ENCODE measurements at places on chromosomes 12 and 14.

DNA sequence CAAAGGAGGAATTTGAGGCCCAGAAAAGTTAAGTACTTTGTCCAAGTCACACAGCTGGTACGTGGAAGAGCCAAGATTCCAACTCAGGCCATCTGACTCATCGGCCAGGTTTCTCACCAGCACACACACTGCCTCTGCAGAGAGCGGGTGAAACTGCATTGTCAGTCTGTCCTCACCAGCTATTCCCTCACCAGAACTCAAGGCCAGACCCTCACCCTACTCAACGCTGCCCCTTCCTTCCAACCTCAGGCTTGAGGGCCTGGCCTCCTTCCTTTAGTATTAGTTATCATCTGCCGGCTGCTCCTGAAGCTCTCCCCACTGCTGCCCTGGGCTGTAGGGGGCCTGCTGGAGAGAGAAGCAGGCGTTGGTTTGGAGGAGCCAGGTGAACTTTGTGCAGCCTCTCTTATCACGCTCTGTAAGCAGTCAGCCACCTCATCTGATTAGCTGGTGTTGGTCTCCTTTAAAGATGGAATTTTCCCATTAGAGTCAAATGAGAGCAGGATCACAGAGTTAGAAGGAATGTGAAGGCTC is 16.6 kb upstream of the PLEK2 start:
- DNase-seq, result no peak

DNA sequence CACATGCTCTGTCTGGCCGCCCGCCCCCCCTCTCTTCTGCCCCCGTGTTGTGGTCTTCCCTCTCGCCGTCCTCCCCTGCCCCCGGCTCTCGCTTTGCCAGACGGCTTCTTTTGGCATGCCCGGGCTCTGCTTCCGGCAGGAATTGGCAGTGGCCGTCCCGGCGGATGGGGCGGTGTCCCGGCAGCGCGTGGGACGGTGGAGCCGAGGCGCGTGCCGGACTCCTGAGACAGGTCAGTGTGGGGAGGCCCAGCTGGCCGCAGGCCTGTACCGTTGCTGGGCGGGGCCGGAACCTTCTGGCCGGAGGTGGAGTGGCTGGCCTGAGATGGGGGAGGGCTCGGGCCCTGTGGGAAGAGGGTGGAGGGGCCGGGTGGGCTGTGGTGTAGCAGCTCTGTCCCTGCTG is 17.1 kb downstream of the KIF26A start:
- DNase-seq, result no peak

DNA sequence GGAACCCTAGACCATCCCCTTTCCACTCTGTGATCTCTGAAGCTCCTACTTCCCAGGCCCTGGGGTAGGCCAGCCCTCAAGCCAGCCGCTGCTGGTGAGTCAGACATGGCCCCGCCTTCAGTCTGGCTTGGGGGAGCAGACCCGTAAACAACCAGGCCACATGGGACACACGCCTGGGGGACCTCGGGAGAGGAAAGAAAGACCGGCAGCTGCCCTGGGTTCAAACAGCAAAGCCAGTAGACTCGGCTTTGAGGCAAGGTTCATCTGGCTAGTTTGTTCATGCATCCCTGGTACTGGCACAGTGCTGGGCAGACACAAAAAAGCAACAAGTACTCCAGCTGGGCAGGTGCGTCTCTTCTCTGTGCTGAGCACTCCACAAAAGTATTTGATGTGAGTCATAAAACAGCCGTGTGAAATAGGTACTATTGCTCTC is 101.9 kb downstream of the SETD3 start:
- no peak for DNase-seq

- no peak for DNase-seq
Observed at GRCh38 chr14:26389646-26390508, 208.0 kb downstream of the NOVA1 start.

DNA sequence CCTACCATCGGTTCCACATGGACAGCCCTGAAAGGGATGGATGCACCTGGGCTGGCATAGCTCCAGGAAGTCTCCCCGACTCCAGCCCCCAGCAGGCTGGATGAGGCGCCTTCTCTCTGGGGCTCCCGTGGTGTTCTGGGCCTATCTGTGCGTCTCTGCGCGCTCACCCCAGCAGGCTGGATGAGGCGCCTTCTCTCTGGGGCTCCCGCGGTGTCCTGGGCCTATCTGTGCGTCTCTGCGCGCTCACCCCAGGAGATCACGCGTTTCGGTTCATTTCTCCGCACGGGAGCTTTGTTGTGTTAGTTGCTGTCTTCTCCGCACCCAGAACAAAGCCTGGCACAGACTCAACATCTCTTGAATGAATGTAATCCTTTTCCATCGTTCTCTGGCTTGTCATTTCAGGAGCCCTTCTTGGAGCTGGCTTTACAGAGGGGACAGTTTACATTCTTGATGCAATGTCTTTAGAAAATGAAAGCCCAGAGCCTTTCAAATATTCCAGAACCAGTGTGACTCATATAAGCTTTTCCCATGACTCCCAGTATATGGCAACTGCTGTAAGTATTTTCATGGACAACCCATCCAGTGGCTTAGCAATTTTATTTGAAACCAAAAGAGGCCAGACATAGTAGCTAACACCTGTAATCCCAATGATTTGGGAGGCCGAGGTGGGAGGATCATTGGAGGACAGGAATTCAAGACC is 40.3 kb downstream of the CFAP251 start:
- no peak for DNase-seq

GRCh38 chr14:103562179-103562428 is 353 bp downstream of the BAG5 start:
- DNase-seq, result no peak

GRCh38 chr12:117002051-117002817 is 91.5 kb downstream of the FBXW8 start:
- no peak for DNase-seq

- no peak for DNase-seq
Observed at GRCh38 chr12:44795970-44796369, 80.1 kb downstream of the NELL2 start.

DNA sequence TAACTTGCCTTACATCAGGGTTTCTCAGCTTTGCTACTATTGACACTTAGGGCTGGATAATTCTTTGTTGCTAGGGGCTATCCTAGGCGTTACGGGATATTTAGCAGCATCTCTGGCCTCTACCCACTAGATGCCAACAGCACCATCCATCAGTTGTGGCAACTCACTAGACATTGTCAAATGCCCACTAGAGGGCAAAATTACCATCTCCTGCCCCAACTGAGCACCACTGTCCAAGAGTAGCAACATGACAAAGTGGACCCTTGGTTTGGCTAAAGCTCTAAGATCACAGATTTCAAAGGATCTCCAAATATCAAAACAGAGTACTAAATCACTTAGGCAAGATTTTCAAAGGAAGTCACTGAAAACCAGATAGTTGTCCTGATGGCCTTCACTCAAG is 251.7 kb upstream of the TBX3 start:
- peak; percentile 27 for DNase-seq

- no peak for DNase-seq
Observed at GRCh38 chr12:66272650-66273049, 29.6 kb upstream of the HELB start.

GRCh38 chr12:116760622-116761020 is 22.5 kb downstream of the RNFT2 start:
- DNase-seq, result no peak

- peak; percentile 68 for DNase-seq
Observed at GRCh38 chr14:60247994-60248696, 876 bp upstream of the PPM1A start.
